ENCODE measurements at places on chromosomes 4 and X. TPM values are rescaled to one million over a fixed set of nuclear protein-coding genes. Genes with fewer than 3 reads are reported as not detected.

Gene FRG2
- total RNA-seq, result not detected

GRCh38 chrX:38126179-38126578 is 94.5 kb downstream of the SRPX start:
- H3K4me3 ChIP-seq, result no peak overlapping the region
- no peak overlapping the region for H3K27ac ChIP-seq
- no peaks in the 10 kb centered on the region for H3K4me1 ChIP-seq
- H3K36me3 ChIP-seq, result no peaks in the 10 kb centered on the region
- peaks cover 10% of the 10 kb centered on the region for H3K27me3 ChIP-seq

DNA sequence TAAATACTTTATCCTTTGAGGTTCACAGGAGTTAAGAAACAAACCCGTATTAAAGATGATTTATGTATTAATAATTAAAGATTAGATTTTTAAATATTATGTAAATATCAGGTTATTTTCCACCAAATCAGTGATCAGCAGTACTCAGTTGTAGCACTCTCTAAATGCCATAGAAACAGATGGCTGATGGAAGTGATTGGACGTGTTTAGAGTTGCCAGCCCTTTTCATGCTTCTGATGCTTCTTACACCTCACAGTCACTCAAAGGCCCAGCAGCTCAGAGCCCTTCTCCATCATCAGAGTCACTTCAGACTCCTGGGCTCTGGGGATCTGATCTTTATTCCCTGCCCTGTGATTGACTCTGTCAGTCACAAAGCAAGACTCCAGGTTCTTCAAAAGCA is 170.1 kb upstream of the PGRMC2 start:
- H3K4me3 ChIP-seq, result no peak overlapping the region
- H3K4me1 ChIP-seq, result peaks cover 5% of the 10 kb centered on the region
- no peaks in the 10 kb centered on the region for H3K27me3 ChIP-seq

- peaks cover 8% of the 10 kb centered on the region for H3K36me3 ChIP-seq
- H3K4me3 ChIP-seq, result no peak overlapping the region
- no peak for DNase-seq
- H3K27ac ChIP-seq, result no peak overlapping the region
- H3K27me3 ChIP-seq, result no peaks in the 10 kb centered on the region
- H3K4me1 ChIP-seq, result no peaks in the 10 kb centered on the region
Measured at GRCh38 chr4:112593438-112594133, 43.1 kb downstream of the ZGRF1 start.

DNA sequence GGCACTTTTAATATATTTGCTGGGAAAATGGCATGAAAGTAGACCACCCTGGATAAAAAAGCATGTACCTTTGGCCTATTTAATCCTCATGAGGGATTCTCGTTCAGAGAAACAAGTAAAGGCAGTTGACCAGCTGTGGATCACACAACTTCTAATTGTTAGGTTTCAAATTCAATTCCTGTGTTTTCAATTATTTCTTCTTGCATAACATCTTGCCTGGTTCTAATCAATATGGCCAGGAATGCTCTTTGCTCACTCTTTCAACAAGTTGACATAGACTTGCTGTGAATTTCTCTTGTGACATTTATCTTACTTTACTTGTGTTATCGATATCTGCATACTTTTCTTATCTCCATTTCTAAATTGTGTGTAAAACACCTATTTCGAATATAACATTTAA is 211.8 kb downstream of the SLC7A11 start:
- H3K27me3 ChIP-seq, result no peaks in the 10 kb centered on the region
- H3K36me3 ChIP-seq, result no peaks in the 10 kb centered on the region
- DNase-seq, result no peak
- no peak overlapping the region for H3K4me3 ChIP-seq

Gene BMPR1B
- total RNA-seq, result not detected

DNA sequence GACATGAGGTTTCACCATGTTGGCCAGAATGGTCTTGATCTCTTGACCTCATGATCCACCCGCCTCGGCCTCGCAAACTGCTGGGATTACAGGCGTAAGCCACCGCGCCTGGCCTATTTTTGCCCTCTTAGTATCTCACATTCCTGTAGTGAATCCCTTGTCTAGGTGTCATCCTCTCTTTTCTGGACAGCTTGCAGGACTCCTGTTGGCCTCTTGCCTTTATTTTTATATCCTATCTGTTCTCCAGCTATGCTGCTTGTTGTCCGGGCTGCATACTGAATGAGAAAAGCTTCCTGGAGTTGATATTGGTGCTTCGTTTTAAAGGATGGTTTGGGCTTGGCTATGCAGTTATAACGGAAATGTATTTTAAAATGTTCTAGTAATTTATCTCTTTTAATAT is 148.6 kb downstream of the TLL1 start:
- H3K4me3 ChIP-seq, result no peak overlapping the region
- no peaks in the 10 kb centered on the region for H3K27me3 ChIP-seq
- no peaks in the 10 kb centered on the region for H3K36me3 ChIP-seq
- H3K27ac ChIP-seq, result no peak overlapping the region
- DNase-seq, result no peak

Gene TMEM31
- total RNA-seq, result not detected

Measured in naive thymus-derived CD8-positive, alpha-beta T cell (primary cell).